ENCODE measurements at places on chromosomes 7 and 10. TPM values are rescaled to one million over a fixed set of nuclear protein-coding genes. Genes with fewer than 3 reads are reported as not detected.

SP8 gene
- not detected for total RNA-seq

LRIT1 gene
- total RNA-seq = not detected

MMS19 gene
- 91.5 TPM for total RNA-seq

TRIP6 gene
- total RNA-seq = 22.2 TPM

TACC2 gene
- 4.5 TPM for total RNA-seq

GRCh38 chr10:78628976-78629375, 439.8 kb upstream of the ZMIZ1 start:
- DNase-seq = no peak
- no peaks in the 10 kb centered on the region for H3K4me1 ChIP-seq
- H3K4me3 ChIP-seq = no peak overlapping the region
- no peaks in the 10 kb centered on the region for H3K36me3 ChIP-seq
- no peaks in the 10 kb centered on the region for H3K27me3 ChIP-seq

- DNase-seq = no peak
- no peaks in the 10 kb centered on the region for H3K27me3 ChIP-seq
- H3K27ac ChIP-seq = no peak overlapping the region
- H3K4me3 ChIP-seq = no peak overlapping the region
Measured at GRCh38 chr10:47136866-47137265, 163.1 kb upstream of the GDF10 start.

GRCh38 chr7:152924826-152925411, 165.4 kb downstream of the ACTR3B start:
- no peak for DNase-seq
- H3K27me3 ChIP-seq = peaks cover 47% of the 10 kb centered on the region
- H3K4me1 ChIP-seq = peaks cover 13% of the 10 kb centered on the region
- peak overlapping the region; percentile 22 for H3K4me3 ChIP-seq

GRCh38 chr7:125512373-125512772, 582.7 kb upstream of the POT1 start:
- H3K27ac ChIP-seq = no peak overlapping the region
- H3K27me3 ChIP-seq = no peaks in the 10 kb centered on the region
- H3K36me3 ChIP-seq = no peaks in the 10 kb centered on the region
- H3K4me1 ChIP-seq = no peaks in the 10 kb centered on the region
- DNase-seq = no peak

GRCh38 chr7:66013938-66014337, 31.9 kb upstream of the GUSB start:
- H3K4me1 ChIP-seq = no peaks in the 10 kb centered on the region
- no peaks in the 10 kb centered on the region for H3K36me3 ChIP-seq
- DNase-seq = no peak

GRCh38 chr10:600876-601659, 88.4 kb downstream of the DIP2C start:
- H3K27ac ChIP-seq = no peak overlapping the region
- H3K27me3 ChIP-seq = no peaks in the 10 kb centered on the region
- no peaks in the 10 kb centered on the region for H3K36me3 ChIP-seq

All from spleen (tissue), 13 donors.